ENCODE measurements at places on chromosomes 11 and 22.

DNA sequence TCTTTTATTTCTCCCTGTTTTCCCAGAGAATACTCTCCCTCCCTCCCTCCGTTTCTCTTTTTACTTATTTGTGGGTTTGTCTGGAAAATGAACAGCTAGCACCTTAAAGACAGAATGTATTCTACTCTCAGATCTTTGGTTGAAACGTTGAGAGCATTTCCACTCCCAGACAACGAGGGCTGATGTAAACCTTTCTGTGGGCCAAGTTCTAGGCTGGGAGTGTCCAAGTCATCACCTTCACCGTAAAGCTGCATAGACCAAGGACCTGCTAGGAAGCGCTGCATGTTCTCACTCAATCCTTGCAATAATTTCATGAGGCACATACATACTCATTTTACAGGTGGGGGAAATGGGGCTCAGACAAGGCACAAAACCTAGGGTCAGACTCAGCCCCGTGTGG lies 32.4 kb downstream of the MYH9 start:
- DNase-seq, result no peak

GRCh38 chr22:48103126-48103875 lies 1340.9 kb downstream of the TBC1D22A start:
- DNase-seq, result no peak

DNA sequence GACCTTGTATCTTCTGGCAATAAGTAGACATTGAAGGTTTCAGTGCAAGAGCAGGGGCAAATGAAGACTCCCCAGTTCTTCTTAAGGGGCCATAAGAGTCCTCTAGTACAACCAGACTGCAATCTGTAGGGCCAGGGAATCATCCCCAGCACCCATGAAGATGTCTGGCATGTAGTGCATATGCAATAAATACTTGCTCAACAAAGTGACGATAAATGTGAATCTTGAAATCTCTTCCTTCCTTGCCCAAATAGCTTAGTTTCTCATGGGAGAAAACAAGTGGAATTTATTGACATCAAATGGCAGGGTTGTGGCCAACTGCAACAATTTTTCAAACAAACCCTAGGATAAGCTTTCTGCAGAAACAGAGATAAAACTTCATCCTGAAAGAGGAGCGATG lies 107.6 kb downstream of the ABTB2 start:
- DNase-seq, result no peak

- no peak for DNase-seq
These were observed 100.8 kb upstream of the ASPHD2 start for GRCh38 chr22:26328221-26328620.

DNA sequence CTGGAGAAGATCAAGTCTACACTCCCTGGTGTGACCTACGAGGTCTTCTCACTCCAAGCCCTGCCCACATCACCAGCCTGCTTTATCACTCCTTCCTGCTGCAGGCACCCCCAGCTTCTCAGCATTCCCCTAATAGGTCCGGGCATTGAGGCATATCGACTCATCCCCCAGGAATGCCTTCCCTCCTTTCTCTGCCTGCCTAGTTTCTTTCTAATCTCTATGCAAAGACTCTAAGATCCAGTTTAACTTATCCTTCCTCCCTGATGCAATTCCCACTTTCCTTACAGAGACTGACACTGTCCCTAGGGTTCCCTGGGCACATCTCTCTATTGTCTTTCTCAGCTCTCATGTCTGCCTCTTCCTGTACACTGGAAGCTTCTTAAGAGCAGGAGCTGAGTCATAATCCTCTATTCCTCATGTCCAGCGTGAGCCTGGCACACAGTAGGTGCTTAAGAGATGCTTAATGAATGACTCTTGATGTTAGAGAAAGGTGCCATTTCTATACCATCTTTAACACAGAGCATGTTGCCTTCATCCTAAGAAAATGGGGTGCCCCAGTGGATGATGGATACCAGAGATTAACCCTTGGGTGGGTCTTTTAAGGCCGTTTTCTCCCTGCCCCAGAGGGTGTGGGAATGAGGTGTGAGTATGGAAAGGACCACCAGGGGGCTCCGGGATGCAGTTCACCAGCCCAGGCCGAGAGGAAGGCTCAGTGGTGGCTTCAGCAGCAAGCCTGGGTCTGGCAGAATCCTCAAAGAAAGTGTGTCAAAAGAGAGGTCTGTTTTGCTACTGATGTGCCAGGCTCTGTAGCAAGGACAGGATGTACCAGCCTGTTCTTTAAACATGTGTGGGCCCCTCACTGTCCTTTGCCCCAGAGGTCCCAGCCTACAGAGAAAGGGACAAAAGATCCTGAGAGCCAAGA lies 34.7 kb downstream of the PARVA start:
- peak; percentile 55 for DNase-seq

DNA sequence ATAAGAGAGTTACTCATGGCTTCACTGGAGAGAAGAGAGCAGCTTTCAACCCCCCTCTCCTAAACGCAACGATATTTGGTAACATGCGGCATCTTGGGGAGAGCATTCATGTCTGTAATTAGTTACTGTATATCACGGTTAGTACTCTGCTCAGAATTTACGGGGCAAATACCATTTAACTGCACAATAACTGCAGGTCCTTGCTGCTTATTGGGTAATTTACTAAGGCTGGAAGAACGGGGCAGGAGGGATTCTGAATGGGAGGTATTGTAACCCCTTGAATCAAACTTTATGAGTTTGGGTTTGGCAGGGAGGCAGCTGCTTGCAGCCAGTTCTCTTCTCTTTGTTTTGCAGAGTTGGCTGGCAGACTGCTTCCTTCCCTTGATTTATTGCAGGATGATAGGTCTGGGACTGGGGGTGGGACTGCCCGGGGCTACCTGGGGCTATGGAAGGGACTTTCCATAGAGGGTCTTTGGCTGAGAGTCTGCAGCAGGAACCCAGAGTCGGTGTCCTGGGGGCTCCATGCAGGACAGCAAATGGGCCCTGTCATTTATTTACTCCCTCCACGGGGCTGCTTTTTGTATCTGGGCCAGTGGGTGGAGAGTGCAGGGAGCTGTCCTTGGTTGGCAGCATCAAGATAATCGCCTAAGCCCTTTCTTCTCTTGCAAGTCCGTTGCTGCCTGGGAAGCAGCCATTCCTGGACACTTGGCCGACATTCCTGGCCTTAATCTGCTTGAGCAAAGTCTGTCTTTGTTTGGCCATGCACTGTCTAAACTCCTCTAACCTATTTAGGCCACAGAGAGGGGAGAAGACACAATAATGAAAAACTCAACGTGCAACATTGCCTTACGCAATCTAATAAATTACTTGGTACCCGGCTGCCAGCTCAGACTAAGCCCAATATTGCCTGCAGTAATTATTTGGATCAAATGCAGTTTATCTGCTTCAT lies 188.9 kb downstream of the ST3GAL4 start:
- no peak for DNase-seq

DNA sequence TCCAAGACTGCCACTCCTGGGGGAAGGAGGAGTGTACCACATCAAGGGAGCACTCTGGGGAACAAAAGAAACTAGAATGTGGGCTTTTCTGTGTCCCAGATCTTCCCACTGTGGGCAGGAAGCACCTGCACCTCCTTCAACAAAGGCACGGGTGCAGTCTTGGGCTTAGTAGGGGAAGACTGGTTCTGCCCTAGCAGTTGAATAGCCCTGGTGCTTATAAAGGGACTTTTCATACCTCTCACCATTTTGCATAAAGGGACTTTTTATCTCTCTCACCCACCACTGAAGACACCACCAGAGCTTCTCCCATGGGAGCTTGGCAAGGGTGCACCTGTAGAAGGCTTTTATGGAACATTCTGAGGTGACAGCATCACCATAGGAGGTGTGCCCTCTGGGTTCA lies 65.8 kb upstream of the MS4A8 start:
- no peak for DNase-seq

- DNase-seq, result no peak
These were observed 3.4 kb upstream of the MS4A15 start for GRCh38 chr11:60753309-60753708.

GRCh38 chr22:27775758-27776649 lies 25.6 kb downstream of the MN1 start:
- no peak for DNase-seq

- no peak for DNase-seq
These were observed 29.8 kb downstream of the NECTIN1 start for GRCh38 chr11:119699227-119699626.

DNA sequence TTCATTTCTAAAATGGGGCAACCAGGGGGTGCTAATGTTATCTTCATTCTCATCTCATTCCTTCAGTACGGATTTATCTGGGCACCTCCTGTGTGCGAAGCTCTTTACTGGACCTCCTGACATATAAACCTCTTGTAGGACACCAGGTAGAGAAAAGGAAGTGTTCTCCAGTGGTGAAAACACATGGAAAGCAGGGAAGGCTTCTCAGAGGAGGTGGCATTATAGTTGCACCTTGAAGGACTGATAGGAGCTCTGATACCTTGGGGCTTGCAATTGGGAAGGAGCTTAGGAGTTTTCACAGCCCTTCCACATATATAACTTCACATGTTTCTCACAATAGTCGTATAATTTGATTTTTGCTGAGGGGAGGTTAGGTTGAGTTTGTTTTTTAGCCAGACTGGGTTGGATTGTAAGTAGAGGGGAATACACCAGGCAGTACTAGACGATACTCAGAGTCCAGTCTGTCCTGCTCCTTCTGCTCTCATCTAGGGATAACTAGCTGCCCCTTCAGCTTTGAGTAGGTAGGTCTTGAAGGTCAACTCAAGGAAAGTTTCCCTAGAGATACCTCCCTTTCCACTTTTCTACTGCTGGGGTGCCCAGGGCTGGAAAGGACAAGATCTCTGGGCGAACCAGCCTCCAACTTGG lies 34.0 kb upstream of the ALX4 start:
- no peak for DNase-seq

DNA sequence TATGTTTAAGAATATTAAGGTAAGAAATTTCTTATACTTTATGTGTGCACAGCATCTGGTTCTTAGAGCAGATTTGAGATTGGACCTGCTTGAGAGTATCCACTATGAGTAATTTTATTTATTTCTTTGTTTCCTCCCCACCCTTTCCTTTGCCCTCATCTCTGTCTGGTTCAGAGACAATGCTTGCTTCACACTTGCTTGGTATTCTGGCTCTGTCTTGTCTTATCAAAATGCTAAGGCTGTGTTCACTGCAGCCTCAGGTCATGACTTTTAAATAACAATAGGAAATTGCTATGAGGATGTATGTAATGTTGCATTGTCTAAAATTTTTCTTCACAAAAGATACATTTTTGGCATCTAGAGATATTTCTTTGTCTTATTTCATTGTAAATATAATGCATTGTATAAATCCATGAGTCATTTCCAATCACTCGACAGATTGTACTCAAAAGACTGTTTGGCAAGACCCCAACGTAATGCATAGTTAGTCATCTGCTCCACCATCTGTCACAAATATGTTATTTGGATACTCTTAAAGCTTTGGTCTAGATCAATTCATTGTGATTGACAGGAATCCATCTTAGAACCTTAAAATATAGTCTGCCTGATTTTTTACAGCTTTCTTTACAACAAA lies 395.7 kb downstream of the AASDHPPT start:
- DNase-seq, result no peak

- peak; percentile 44 for DNase-seq
These were observed 258.9 kb downstream of the BUD13 start for GRCh38 chr11:116513894-116514293.

DNA sequence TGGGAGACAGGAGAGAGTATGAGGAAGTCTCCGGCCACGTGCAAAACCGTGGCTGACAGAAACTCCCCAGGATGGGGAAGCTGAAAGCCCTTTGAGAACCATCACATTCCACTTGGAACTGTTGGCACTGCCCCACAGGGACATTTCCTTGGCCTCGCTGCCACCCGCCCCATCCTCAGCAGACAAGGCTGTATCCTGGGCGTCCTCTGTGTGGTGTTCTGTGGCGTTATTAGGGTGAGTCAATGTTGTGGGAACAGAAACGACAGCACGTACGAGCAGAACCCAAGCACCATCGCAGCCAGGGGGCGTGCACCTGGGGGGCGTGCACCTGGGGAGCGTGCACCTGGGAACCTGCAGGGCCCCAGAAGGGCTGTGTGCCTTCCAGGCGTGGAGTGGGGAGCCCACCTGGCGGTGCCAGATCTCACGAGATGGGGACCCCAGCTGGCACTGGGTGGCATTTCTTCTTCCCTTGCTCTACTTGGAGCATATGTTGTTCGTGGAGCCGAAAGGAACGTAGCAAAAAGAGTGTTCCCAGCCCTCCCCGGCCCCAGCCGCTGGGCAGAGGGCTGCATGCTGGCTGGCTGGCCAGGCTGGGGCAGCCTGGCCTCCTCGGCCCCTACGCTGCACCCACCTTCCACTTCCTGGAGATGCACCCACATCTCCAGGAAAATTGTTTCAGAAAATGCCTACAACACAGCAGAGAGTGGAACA lies 35.4 kb downstream of the NFAM1 start:
- no peak for DNase-seq

- DNase-seq, result peak; percentile 19
These were observed 524.0 kb upstream of the KIRREL3 start for GRCh38 chr11:127524618-127525017.

DNA sequence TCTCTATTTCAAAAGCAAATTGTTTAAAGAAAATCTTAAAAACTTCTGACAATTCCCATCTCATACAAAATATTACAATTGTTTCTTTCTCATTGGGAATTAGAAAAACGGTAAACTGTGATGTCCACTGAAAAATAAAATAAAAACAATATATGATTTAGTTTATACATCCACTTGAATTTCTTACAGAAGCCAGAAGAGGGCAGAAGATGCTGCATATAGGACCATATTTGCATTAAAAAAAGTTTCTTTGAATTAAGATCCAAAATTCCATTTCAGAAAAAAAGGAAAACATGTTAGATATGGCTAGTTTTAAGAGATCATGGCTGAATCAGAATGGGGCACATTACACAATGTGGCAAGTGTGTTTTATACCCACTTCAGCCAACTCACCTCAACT lies 39.3 kb upstream of the LRRC4C start:
- no peak for DNase-seq

DNA sequence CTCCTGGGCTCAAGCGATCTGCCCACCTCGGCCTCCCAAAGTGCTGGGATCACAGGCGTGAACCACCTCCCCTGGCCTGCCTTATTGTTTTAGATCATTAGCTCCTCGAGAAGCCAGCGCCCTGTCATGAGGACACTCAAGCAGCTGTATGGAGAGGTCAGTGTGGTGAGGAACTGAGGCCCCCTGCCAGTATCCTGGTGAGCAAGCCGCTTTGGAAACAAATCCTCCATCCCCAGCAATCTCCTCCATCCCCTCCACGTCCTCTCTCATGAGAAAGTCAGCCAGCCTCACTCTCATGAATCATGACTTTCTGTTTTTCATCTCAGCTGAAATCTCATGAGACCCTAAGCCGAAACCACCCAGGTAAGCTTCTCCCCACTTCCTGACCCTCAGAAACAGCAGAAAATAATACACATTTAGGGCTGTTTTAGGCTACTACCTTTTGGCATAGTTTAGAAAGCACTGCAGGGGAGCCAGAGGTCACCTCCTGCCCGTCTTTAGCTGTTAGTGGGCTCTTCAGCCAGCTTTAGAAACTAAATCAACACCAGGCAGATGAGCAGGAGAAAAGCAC lies 56.0 kb downstream of the CTTN start:
- no peak for DNase-seq

DNA sequence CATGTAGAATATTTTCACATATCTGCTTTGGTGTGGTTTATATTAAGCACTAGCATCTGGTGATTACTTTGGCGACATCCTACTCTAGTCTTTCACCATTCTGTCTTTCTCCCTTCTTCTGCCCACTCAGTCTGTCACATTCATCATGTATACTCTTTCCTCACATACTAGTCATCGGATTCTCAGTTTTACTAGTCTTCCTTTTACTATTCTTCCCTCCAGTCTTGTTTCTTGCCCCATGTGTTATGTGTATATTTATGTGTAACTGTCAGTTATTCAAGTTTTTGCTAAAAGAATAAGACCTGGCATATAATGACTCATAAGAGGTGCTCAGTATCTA lies 4.6 kb upstream of the DIXDC1 start:
- no peak for DNase-seq

GRCh38 chr11:72924568-72925190 lies 110.5 kb downstream of the ATG16L2 start:
- DNase-seq, result peak; percentile 30

Data from hematopoietic multipotent progenitor cell (in vitro differentiated cells).